Fibroblast of skin of right biceps (primary cell): ENCODE measurements at places on chromosomes 13 and 19.
A peak's percentile ranks its signal among the peaks of the same experiment; 100 is the strongest.

DNA sequence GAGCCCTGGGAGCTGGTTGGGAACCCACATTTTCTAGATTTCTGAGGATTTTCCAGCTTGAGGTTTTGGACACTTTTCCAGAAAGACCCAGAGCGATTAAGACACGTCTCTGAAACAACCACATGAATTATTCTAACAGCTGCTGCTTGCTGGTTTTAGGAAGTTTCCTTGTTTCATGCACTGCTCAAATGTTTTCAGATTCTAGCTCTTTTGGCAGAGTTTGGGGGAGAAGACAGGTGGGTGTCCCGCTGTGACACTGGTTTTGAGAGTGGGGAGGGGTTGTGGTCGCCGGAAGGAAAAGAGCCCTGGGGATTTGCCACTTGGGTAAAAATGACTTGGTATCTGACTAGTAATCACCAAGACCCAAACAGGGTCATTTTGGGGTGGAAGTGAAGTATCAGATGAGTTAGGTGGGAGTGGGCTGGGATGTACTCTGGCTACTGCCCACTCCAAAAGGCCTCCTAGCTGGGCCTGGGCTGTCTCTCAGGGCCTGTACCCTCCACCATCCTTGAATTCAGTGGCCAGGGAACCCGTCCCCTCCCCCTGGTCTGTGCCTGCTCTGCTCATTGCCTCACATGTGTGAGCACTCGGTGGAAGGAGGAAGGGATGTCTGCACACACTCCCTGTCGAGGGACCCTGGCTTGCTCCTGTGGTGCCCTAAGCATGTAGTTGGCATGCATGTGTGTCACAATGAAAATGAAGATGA is 13.2 kb downstream of the GATAD2A start:
- no peak for DNase-seq

- no peak for DNase-seq
Measured at GRCh38 chr19:32895384-32895783, 25.8 kb upstream of the SLC7A9 start.

GRCh38 chr19:27971071-27971470 is 1241.9 kb downstream of the UQCRFS1 start:
- peak; percentile 89 for DNase-seq

GRCh38 chr19:35883882-35884281 is 15.5 kb downstream of the APLP1 start:
- no peak for DNase-seq

DNA sequence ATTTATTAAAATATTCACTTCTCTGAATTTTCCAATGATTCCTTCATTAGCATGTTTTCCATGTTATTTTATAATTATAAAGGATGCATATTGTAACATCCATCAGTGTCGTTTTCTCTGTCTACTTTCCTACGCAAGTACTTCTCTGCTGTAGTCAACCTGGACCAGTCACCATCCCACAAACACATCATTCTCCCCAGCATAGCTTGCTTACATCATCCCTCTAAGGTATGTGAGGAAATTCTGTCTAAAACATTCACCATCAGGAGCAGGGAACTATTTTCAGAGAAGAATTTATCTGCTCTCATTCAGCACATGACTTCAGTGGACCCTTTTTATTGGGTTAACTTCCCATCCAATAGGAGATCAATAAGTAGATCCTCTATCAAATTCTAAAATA is 806.1 kb upstream of the ARGLU1 start:
- peak; percentile 29 for DNase-seq

DNA sequence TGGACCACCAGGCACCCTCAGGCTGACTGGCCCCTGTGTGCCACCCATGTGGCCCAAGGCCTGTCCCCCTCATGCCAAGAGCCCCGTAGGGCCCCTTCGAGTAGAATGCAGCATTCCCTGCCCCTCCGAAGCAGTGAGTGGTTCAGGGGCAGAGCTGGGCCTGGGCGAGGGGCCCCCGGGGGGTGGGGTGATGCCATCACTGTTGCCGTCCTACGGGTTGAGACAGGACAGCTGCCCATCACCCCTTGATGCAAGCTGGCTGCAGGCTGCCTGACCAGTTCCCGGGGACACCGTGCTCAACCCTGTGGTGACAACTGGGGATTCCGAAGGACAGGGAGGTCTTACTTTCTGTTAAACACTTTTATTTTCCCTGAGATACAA is 4.7 kb downstream of the SBNO2 start:
- no peak for DNase-seq

DNA sequence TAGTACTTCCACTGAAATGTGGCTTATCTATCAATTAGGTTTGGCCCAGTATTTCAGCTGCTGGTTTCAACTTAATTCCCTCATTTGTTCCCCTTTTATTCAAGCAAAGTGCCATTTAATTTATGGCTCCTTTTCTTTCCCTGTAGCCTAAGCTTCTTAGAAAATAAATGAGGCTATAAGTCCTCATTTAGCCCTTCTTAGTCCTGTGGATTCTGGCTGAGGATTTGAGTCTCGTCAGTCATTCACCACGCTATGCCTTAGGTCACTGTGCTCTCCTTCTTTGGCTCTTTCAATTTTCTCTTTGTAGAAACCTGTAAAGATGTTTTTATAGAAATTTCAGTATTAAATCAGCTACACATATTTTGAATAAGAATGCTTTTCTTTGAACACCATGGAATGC is 579.1 kb downstream of the GPC6 start:
- no peak for DNase-seq

GRCh38 chr19:4979211-4979807 is 10.4 kb downstream of the KDM4B start:
- no peak for DNase-seq

DNA sequence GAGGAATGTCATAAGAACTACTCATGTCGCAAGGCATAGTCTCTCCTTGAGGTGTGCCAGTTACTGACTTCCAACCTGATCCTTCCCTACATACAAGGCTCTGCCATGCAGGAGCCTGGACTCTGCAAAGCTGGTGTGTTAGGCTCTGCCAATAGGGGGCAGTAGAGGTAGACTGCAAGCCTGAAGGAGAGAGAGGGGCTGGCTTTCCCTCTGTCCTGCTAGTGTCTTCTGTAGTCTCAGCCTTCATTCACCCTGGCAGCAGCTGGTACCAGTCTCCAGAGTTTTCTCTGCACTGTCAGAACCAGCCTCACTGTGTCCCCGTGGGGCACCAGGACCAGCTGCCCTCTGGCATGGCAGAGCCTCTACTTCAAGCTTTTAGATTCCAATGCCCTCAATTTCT is 14.5 kb downstream of the SHISA2 start:
- DNase-seq = no peak

- DNase-seq = no peak
Measured at GRCh38 chr13:70884196-70884595, 775.9 kb upstream of the KLHL1 start.

GRCh38 chr13:42751693-42752092 is 29.7 kb upstream of the FAM216B start:
- DNase-seq = no peak

DNA sequence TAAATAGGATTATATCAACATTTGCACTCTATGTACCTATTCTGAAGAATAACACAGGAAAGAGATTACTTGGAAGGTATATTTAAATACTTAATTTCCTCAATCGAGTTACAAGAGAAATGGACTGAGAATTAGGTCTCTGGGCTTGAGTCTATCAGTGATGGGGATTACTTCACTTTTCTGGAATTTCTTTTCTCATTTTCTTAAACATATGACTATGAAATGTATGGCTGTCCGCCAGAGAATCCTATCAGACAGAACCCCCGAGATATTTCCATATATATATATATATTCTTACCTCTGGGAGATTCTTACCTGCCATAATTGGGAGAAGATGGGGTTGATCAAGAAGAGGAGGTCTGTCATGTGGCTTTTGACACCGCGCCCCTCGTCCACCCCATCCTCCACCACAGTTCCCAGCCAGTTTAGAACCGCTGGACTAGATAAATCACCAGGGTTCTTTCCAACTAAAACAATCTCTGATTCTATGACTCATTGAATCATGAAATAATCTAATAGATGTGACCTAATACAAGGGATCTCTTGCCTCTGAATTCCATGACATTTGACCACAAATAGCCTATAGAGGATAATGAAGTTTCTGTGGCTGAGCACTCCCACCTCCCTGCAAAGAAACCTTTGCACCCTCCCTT is 231.3 kb downstream of the TBC1D4 start:
- DNase-seq = peak; percentile 80
